Neural crest cell (in vitro differentiated cells): ENCODE measurements at places on chromosomes 13 and 19.

- peak; percentile 98 for DNase-seq
Observed at GRCh38 chr19:41308450-41309179, 1.4 kb upstream of the CCDC97 start.

DNA sequence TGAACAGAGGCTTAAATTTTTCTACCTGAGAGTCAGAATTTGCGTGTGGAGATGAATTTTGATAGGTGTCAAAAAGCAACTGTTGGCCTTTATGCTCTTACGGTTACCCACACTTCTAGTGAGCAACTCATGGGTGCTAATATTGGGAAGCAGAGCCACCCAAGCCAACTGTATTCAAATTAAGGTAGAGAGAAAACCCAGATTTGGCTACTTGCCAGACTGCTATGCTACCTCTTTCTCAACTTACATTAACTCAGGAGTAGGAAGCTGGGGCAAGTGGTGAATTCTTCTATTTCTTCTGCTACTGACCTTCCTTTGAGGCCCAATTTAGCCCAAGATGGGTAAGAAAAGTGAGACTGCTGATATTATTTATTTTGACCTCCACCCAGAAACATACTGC is 83.9 kb downstream of the OLFM4 start:
- no peak for DNase-seq

GRCh38 chr19:53877361-53877766 is 4.6 kb upstream of the PRKCG start:
- no peak for DNase-seq

DNA sequence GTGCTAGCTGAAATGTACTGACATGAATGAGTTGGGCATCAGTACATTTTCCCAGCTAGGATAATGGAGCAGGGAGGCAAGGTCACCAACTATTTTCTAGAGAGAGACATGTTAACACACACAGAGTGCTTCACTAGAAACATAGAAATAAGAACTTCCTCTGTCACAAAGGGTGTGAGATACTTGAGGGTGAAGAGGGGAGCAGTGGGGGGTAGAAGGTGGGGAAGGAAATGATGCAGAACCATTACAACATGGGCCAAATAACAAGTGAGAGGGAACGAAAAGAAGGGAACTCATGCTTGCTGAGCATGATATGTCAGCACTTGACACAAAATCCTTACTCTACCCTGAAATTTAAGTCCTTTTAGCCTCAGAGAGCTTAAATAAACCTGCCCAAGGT is 87.8 kb upstream of the RFC3 start:
- DNase-seq, result no peak
